Inflammatory macrophage treated with lipopolysaccharide for 4 hours (primary cell): ENCODE measurements at places on chromosomes 5 and 9.

GRCh38 chr5:124079062-124079461 lies 567.1 kb downstream of the CSNK1G3 start:
- DNase-seq, result no peak

GRCh38 chr9:113701774-113702755 lies 174.0 kb upstream of the ZNF618 start:
- no peak for DNase-seq

DNA sequence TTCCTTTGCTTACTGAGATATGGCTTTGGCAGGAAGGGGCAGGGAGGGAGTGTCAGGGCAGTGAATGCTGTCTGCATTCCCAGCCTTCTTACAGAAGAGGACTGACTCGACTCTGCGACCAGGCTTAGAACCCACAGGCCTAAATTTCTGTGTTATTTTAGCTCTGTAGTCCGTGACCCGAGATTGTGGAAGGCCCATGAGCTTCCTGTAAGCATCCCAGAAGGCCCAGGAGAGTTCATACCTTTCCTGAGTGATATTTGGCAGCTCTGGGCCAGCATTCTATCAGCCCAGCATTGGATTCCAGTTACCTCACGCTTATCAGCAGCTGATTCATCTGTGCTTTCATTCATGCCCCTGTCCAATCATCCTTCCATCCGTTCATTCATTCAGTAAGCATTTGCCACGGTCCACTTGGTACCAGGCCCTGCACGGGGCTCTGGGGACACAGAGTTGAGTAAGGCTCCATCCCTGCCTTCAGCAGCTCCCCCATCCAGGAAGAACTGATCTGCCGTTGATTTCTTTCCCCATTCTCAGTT lies 28.2 kb upstream of the RPL26L1 start:
- no peak for DNase-seq

- no peak for DNase-seq
Measured at GRCh38 chr5:154487541-154487940, 9.5 kb upstream of the HAND1 start.

DNA sequence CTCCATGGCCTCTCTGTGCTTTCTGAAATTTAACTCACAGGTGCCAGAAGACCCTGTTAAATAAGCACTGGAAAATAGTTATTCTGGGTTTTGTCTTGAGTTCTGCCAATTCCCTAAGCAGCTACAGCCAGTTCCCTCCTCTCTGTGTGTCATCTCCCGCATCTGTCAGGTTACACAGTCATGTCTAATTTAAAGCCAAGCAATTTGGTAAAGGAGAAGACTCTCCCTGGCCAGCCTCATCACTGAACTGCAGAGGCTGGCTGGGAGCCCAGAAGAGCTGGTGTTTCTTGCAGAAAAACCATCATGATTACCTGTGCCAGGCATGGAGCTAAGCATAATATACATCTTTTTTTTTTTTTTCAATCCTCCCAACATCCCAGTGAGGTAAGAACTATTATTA lies 141.3 kb upstream of the ZNF366 start:
- no peak for DNase-seq

DNA sequence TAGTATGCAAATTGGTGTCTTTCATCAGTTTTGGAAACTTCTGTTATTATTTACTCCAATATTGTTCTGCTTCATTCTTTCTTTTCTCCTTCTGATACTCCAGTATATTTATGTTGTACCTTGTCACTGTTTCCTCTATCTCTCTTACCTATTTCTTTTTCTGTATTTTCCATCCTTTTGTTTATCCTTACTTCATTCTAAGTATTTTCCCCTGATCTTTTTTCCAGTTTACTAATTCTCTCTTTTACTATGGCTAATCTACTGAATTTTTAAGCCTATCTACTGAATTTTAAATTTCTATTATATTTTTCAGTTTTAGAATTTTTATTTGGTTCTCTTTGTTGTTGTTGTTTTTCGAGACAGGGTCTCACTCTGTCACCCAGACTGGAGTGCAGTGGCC lies 7.4 kb downstream of the SMIM3 start:
- DNase-seq, result no peak
